ENCODE measurements at places on chromosomes 1 and 21.

GRCh38 chr21:37546299-37546908, 179.8 kb downstream of the DYRK1A start:
- DNase-seq = no peak

DNA sequence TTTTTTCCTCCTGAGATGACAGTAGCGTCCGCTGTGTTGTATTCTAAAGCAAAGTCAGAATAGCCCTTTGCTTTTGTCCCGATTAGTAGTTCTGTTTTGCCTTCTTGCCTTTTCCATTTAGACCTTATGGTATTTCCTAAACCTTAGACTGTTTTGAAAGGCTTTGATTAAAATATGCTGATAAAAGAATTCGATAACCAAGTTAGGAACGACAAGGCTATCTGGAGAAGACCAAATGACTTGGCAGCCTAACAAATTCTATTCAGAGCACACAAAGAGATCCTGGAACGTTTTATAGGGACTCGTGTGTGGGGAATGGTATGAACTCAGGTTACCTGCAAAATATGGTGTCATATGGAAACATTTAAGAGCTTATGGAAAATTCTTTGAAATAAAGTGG, 42.9 kb downstream of the NFIA start:
- no peak for DNase-seq

DNA sequence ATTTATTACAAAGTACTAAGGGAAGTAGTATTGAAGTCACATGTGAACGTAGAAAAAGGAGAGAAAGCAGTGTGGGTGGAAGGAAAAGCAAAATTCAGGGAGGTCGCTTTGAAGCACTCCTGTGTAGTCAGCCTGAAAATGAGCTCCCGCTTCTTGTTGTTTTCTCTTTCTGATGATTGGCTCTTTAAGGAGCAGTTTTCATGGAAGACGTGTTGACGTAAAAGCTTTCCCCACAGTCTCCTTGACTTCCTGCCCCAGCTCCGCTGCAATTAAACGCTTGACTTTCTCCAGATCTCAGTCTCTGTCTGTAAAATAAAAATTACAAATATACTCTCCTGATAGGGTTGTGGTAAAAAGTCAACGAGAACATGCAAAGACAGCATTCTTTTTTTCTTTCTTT, 661.5 kb upstream of the ZP4 start:
- no peak for DNase-seq

- no peak for DNase-seq
Measured at GRCh38 chr1:38221006-38221649, 174.5 kb upstream of the POU3F1 start.

GRCh38 chr1:95888941-95889390, 655.0 kb downstream of the RWDD3 start:
- DNase-seq = no peak

DNA sequence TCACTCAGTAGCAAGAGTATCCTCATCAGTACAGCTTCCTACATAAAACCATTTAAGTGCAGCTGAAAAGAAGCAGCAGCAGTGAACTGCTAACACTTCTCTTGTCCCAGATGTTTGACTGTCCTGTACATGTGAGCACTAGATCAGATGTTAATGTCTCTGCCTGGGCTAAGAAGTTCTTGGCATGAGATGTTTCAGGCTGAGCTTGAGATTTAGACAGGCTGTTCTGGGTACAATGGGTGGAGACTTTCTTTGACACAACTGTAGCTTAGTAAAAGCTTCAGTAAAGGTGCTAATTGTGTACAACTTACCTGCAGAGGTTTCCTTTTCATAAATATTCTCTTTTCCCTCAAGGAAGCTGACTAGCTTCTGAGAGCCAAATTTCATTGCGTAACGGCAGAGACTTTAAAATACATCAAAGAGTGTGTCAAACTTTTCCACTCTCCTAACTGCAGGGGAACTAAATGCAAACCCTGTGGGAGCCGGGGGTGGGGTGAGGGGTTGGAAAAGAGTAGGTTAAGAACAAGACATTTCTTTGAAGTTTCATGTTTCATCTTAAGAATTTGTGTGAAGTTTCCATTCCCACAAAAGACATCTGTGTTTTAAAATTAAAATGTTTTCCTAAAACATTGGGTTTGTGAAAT, 82.1 kb upstream of the CCDC190 start:
- no peak for DNase-seq

- no peak for DNase-seq
Measured at GRCh38 chr1:187641463-187641862, 812.7 kb downstream of the PLA2G4A start.

- DNase-seq = no peak
Measured at GRCh38 chr1:15966081-15966955, 9.6 kb downstream of the ZBTB17 start.

- DNase-seq = no peak
Measured at GRCh38 chr1:92923664-92924063, 37.6 kb downstream of the DIPK1A start.

DNA sequence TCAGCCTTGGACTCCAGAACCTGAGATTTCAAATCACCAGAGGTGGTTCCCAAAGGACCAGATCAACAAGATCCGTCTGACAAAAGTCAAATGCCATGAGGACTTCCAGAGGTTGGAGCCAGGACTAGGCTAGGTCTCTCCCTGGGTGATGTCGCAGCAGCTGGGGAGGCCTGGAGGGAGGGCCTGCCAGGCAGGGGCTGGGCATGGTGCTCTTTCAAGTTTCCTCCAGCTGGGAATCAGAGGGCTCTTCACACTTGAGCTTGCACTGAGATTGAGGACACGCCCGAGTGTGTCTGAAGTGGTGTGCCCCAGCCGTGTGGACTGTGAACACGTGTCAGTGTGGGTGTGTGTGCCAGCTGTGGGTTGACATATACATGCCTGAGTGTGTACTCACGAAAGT, 21.3 kb upstream of the RSPO1 start:
- DNase-seq = no peak

GRCh38 chr1:199644912-199645311, 382.6 kb upstream of the NR5A2 start:
- no peak for DNase-seq

DNA sequence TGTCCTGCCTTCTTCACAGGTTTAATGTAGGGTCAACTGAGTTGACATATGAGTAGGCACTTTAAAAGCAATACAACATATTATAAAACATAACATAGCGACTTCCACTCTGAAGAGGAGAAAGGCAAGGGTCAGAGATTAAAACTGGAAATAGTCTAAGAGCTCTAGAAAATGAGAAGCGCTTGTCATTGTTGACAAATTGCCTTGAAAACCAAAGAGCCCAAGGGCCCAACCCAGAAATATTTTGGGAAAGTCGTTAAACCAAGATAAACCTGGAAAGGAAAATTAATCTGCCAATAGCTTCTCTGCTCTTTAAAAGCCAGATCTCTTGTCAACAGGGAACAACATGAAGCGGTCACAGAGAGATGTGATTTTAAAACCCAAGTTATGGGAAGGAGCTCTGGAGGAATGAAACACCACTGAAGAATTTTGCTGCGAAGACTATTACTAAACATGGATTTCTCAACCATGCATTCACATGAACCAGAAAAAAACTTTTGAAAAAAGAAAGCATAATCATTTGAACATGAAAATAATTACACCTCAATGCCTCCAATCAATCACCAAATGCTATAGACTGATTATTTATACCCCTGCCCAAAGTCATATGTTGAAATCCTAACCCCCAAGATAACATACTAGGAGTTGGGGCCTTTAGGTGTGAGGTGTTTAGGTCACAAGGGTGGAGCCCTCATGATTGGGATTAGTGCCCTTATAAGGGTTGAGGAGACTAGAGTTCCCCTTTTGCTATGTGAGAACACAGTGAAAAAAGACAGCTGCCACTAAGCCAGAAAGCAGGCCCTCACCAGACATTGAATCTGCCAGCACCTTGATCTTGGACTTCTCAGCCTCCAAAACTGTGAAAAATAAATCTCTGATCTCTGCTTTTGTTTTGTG, 33.0 kb upstream of the MTF1 start:
- no peak for DNase-seq

GRCh38 chr1:40153073-40153770, 8.0 kb upstream of the RLF start:
- peak; percentile 16 for DNase-seq

DNA sequence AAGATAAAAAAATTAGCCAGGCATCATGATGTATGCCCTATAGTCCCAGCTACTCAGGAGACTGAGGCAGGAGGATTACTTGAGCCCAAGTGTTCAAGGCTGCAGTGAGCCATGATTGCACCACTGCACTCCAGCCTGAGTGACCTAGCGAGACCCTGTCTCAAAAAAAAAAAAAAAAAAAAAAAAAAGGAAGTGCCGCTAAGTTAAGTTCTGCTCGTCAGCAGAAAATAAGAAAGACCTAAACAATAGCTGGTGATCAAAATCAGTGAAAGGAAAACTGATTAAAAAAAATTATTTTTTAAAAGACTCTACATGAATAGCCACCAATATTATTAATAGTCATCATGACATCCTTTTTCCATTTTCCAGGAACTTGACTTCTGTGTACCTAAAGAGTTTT, 44.2 kb upstream of the MTR start:
- no peak for DNase-seq

GRCh38 chr21:42306366-42307035, 8.7 kb downstream of the TFF3 start:
- DNase-seq = no peak

- DNase-seq = no peak
Measured at GRCh38 chr1:63342402-63342801, 20.0 kb downstream of the FOXD3 start.

GRCh38 chr1:212539737-212540430, 68.7 kb upstream of the ATF3 start:
- no peak for DNase-seq

GRCh38 chr1:57616921-57617320, 193.1 kb upstream of the DAB1 start:
- no peak for DNase-seq

GRCh38 chr1:214993419-214993818, 89.1 kb upstream of the KCNK2 start:
- no peak for DNase-seq

DNA sequence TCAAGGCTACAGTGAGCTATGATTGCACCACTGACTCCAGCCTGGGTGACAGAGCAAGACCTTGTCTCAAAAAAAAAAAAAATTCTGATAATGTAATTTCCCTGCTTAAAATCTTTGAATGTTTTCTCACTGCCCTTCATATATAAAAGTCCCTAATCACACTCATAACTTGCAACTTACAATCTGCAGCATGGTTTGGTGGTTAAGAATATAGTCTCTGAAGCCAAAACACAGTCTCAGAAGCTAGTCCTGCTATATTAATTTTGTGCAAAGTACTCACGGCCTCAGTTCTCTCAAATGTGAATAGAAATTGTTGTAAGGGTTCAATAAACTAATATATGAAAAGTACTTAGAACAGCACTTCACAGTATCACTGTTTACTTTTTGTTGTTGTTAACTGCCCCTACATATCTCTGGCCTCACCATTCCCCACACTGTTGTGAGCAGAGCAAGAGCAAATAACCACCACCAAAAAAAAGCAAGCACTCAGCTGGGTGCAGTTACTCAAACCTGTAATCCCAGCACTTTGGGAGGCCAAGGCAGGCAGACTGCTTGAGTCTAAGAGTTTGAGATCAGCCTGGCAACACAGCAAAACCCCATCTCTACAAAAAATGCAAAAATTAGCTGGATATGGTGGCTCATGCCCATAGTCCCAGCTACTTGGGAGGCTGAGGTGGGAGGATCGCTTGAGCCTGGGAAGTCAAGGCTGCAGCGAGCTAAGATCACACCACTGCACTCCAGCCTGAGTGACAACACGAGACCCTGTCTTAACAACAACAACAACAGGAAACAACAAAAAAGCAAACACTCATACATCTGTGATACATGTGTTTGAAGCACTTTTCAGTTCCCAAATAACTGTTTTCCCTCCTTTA, 22.4 kb downstream of the ASH1L start:
- DNase-seq = no peak

GRCh38 chr1:238537641-238538040, 646.9 kb upstream of the ZP4 start:
- no peak for DNase-seq

- no peak for DNase-seq
Measured at GRCh38 chr1:181366910-181367309, 116.4 kb upstream of the CACNA1E start.

DNA sequence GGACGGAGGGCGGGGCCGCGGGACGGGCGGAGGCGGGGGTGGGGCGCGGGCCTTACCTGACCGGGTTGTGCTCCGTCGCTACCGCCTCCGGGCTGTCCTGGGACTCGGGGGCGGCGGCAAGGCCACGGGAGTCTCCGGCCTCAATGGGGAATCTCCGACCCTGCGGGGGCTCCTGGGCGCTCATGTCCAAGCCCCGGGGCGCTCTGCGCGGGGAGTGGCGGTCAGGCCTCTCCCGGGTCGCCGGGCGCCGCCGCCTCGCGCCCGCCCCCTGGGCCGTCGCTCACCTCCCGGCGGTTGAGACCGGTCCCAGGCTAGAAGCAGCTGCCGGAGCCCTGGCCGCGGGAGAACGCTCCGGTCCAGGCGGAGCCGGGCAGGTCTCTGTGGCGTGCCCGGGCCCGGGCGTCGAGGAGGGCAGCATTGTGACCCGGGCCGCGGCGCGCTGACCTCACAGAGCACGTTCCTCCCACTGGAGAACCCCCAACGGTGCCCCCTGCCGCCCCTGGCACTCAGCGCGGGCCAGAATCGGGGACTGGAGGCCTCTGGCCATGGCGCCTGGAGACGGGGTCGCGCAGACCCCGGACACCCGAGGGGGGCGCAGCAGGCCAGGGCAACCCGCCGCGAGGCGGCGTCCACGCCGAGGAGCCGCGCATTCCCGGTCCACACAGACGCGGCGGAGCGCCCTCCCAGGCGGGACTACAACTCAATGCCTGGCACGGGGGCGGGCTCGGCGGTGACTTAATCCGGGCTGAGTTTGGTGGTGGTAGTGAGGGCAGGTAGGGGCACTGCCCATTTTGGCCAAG, 411 bp downstream of the FAM229A start:
- DNase-seq = peak; percentile 53

DNA sequence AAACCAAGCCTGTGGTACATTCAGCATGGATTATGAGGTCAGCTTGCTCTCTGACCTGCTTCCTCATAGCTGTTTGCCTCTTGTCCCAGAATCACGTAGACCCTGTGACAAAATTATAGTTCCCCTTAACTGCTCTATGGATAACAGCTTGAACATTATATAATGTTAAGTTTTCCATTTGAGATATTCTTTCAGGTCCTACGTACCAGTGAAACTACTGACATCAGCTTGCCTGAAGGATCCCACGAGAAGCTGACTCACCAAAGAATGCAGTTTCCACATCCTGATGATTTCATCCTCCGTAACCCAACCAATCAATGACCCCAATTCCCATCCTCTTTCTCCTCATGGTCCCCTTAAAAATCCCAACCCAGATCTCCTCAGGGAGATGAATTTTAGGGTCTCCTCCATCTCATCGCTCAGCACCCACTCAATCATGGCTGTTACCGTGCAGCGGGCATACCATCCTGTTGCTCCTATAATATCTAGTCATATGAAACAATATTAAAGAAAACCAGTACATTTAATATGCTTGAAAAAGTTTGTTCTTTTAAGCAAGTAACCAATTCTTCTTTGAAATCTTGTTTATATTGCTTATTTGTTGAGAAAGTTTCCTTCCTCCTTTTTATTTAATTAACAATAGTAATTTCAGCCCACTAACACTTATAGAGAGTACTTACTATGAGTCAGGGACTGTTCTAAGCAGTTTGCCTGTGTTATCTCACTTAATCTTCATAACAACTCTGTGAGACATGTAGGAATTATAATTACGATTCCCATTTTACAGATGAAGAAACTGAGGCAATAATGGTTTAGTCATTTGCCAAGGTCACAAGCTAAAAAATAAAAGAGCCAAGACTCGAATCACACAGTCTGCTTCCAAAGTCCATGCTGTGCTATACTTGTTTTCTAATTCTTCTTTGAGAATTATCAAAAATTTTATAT, 27.4 kb downstream of the CHML start:
- no peak for DNase-seq

Measured in neural crest cell (in vitro differentiated cells).